Osteoblast (primary cell): ENCODE measurements at places on chromosomes 12 and 14. TPM values are rescaled to one million over a fixed set of nuclear protein-coding genes. Genes with fewer than 3 reads are reported as not detected.

- DNase-seq = no peak
- H3K4me1 ChIP-seq = no peaks in the 10 kb centered on the region
- H3K27me3 ChIP-seq = no peaks in the 10 kb centered on the region
- H3K27ac ChIP-seq = no peak overlapping the region
- H3K4me3 ChIP-seq = no peak overlapping the region
Measured at GRCh38 chr12:132537836-132538662, 48.1 kb downstream of the FBRSL1 start.

DNA sequence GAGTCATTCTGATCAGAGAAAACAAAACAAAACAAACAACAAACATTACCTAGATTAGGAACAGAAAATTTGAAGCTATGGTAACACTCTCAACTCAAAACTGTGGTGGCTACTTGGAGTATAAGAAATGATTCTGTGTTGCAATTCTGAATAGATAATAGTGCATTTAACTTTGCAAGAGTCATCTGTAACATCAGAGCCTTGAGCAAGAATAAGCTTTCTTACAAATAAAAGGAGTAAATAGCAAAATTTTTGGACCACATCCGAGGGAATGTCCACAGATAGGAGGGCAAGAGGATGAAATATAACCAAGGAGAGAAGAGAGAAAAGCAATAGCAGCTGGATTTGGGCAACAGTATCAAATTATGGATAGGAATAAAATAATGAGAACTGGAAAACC, 1090.6 kb downstream of the SLC6A15 start:
- H3K27me3 ChIP-seq = no peaks in the 10 kb centered on the region
- H3K4me1 ChIP-seq = no peaks in the 10 kb centered on the region
- DNase-seq = no peak
- no peaks in the 10 kb centered on the region for H3K36me3 ChIP-seq
- no peak overlapping the region for H3K27ac ChIP-seq

- no peak overlapping the region for H3K4me3 ChIP-seq
- H3K27me3 ChIP-seq = no peaks in the 10 kb centered on the region
- H3K36me3 ChIP-seq = no peaks in the 10 kb centered on the region
- peak overlapping the region; percentile 51 for H3K27ac ChIP-seq
- DNase-seq = no peak
Measured at GRCh38 chr12:91053951-91054715, 3.7 kb downstream of the KERA start.

DNA sequence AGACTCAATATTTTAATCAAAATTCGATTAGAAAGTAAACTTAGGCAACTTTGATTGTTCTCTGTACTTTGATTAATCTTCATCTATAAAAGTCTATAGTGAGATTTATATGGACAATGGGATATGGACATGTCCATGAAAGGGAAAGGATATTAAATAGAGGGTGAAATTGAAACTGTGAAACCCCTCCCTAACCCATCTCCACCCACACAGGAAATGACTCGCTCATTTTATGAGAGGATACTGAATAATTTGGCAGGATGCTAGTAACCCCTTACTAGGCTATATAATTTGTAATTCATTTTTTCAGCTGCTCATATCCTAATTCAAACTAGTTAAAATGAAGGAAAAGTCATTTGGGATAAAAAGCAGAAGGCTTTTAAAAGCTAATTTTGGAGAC, 328.0 kb upstream of the ATP2B1 start:
- peak; percentile 57 for DNase-seq
- no peak overlapping the region for H3K4me3 ChIP-seq
- no peaks in the 10 kb centered on the region for H3K27me3 ChIP-seq
- peak overlapping the region; percentile 74 for H3K27ac ChIP-seq

DNA sequence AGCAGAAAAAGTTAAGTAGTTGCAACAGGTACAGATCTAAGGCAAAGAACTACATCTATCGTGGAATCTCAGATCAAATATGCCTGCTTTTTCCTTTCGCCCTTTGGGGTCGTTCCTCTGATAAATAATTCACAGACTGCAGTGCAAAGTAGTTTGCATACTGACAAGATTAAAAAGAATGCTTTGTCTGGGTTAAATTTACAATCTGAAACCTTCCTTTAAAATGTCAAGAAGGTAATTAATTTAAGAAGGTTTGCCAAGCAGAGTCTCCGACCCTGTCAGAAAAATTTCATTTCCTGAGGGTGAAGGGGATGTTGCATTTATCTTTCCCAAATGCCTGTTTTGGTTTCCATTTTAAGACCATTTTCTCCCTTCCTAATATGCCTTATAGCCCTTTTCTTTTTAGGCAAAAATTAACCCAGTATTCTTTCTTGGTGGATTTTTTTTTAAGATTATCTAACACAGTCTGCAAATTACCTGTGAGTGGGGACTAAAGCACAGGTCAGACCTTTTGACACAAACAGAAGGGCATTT, 406.9 kb downstream of the LRIG3 start:
- no peak overlapping the region for H3K4me3 ChIP-seq
- no peak overlapping the region for H3K27ac ChIP-seq
- no peaks in the 10 kb centered on the region for H3K27me3 ChIP-seq

DNA sequence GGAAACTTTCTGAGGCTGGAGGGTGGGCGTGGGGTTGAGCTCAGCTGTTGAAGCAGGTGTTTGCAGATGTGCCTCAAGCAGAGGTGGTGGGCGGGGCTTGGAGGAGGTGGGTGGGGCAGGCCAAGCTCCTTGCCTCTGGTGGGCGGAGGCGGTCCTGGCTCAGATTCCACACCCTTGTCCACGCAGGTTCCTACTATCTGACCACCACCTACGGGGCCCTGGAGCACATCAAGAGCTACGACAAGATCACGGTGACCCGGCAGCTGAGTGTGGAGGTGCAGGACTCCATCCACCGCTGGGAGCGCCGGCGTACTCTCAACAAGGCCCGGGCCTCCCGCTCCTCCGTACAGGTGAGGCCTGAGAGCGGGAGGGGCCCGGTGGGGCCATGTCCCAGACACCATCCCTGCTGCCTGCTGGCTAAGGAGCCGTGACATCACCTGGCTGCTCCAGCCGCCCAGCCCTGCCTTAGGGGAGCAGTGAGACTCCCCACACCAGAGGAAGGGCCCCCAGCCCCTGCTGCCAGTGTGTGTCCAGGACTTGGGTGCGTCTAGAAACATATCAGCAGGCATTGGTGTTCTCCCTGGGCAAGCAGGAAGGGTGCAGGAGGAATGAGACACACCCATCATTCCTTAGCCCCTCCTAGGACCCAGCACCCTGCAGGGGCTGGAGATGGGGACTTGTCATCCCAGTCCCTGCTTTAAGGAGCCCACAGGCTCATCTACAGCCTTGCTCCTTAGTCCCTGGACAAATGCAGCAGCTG, 63.4 kb downstream of the LGMN start:
- H3K36me3 ChIP-seq = peaks cover 15% of the 10 kb centered on the region
- H3K27me3 ChIP-seq = no peaks in the 10 kb centered on the region
- peak; percentile 90 for DNase-seq
- H3K4me3 ChIP-seq = no peak overlapping the region
- H3K4me1 ChIP-seq = no peaks in the 10 kb centered on the region
- H3K27ac ChIP-seq = no peak overlapping the region

DNA sequence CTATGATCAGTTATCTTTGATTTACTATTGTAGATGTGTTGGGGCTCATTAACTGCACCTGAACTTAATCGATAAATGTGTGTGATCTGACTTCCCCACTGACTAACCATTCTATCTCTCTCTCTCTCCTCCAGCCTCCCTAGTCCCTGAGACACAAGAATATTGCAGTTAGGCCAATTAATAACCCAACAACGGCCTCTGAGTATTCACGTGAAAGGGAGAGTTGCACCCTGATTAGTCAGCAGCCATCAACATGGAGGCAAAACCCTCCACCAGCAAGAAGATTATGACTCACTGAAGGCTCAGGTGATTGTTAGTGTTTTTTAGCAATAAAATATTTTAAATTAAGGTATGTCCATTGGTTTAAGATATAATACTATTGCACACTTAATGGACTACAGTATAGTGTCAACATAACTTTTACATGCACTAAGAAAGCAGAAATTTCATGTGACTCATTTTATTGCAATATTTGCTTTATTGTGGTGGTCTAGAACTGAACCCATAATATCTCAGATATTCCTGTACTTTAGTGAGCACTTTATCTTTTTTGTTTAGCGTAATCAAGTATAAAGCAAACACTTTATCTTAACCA, 77.1 kb upstream of the PTGDR start:
- DNase-seq = no peak
- H3K4me3 ChIP-seq = no peak overlapping the region
- no peak overlapping the region for H3K27ac ChIP-seq
- H3K36me3 ChIP-seq = no peaks in the 10 kb centered on the region
- H3K4me1 ChIP-seq = no peaks in the 10 kb centered on the region

DNA sequence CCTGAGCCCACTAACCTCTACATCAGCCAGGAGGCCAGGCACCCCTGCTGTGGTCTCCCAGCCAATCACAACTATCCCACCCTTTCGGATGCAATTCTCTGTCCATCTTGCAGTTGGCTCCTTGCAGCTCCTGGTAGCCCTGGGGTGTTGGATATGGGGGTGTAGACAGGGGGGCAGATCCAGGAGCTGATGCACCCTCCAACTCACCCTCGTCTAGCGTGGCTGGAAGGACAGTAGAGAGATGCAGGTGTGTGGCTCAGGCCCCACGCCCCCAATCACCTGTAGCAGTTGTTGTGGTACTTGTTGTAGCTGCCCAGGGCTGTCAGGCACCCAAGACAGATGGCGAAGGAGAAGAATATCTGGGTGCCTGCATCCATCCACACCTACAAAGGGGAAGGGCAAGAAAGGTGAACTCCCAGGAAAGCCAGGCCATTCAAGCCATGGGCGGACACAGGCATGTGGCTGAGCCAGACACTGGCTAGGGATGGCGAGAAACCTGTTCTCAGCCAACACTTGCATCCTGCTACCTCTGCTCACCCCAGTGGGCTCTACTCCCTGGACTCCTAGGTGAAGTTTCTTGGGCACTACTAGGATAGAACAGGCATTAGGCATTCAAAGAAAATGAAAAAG, 13.4 kb upstream of the SLC6A12 start:
- DNase-seq = no peak
- no peak overlapping the region for H3K27ac ChIP-seq
- H3K4me3 ChIP-seq = no peak overlapping the region
- no peaks in the 10 kb centered on the region for H3K4me1 ChIP-seq
- no peaks in the 10 kb centered on the region for H3K36me3 ChIP-seq
- H3K27me3 ChIP-seq = peaks cover 49% of the 10 kb centered on the region

DNA sequence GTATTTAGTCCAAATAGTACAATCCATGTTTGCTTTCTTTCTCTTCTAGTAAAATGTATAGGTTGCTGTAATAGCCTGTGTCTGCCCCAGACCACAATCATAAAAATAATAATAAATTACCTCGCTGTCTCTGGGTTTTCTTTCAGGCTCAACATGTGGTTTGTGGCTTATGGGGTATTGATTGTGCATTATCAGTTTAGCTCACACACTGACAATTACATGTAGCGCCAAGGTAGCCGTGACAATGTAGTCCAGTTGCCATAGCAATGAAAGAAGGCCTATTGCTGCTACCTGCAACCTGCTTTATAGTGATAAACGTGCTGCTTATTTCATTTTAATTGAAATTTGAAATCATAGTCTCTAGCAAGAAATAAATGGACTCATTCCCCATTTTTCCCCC, 1009.8 kb downstream of the NRXN3 start:
- no peak overlapping the region for H3K27ac ChIP-seq
- no peaks in the 10 kb centered on the region for H3K27me3 ChIP-seq

DNA sequence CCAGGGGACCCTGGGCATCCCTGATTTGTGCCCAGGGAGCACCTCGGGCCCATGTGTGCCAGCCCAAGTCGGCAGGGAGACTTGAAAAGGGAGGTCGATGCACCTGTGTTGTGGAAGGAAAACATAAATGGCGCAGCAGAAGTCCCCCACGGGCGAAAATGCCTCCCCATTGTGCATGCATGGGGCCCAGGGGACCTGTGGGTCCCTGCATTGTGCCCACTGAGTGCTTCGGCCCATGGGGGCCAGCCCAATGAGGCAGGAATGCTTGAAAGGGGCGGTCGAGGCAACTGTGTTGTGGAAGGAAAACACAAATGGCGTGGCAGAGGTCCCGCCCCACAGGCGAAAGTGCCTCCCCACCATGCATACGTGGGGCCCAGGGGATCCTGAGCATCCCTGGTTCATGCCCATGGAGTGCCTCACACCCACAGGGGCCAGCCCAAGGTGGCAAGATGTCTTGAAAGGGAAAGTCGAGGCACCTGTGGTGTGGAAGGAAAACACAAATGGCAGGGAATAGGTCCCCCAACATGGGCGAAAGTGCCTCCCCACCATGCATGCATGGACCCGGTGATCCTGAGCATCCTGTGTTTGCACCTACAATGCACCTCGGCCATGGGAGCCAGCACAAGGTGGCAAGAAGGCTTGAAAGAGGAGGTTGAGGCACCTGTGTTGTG, 368.0 kb downstream of the ALG10 start:
- H3K4me1 ChIP-seq = no peaks in the 10 kb centered on the region
- DNase-seq = peak; percentile 65
- no peaks in the 10 kb centered on the region for H3K27me3 ChIP-seq
- no peak overlapping the region for H3K27ac ChIP-seq

The ACOT6 gene
- not detected in 2 replicates for total RNA-seq

The MAP1LC3B2 gene
- 0.29 and 1.1 TPM in 2 replicates for total RNA-seq

The GLT1D1 gene
- not detected in 2 replicates for total RNA-seq

The NUMB gene
- total RNA-seq = 52.5 and 55.7 TPM in 2 replicates

The DAO gene
- total RNA-seq = not detected in 2 replicates

The C14orf119 gene
- 41.5 and 43.1 TPM in 2 replicates for total RNA-seq
